Tibial nerve (tissue), 4 donors: ENCODE measurements at places on chromosomes 7 and 10. TPM values are rescaled to one million over a fixed set of nuclear protein-coding genes. Genes with fewer than 3 reads are reported as not detected.

The PDE6C gene
- not detected for total RNA-seq

GRCh38 chr10:62662486-62662885 is 142.0 kb upstream of the ADO start:
- DNase-seq = no peak

DNA sequence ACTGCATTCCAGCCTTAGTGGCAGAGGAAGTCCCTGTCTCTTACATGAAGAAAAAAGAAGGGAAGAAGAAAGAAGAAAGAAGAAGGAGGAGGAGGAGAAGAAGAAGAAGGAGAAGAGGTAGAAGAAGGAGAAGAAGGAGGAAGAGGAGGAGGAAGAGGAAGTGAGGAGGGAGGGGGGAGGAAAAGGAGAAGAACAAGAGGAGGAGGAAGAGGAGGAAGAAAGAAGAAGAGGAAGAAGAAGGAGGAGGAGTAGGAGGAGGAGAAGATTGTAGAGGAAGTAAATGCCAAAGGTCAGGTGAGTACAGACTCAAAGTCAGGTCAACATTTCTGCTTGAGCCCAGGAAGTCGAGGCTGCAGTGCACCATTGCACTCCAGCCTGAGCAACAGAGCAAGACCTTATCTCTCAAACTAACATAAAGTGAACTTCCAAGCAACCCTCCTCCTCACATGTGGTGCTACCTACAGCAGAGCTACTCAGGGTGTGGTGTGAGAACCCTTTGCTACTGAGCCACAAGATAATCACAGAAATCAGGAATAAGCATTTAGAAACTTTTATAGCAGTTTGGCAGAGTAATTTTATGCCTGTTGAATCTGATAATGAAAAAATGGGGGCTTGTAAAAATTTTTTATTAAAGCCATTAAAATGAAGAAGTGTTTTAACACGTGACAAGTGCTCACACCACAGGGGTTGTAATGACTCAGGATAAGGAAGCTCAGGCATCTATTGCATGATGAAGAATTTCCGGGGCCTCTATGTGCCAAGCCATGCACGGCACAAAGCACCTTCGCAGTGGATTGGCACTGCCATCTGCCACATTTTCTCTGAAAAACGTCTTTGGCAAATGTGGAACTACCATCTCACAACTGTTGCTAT is 224.9 kb upstream of the AUTS2 start:
- no peak for DNase-seq

The CDH23 gene
- 20.1 TPM for total RNA-seq

DNA sequence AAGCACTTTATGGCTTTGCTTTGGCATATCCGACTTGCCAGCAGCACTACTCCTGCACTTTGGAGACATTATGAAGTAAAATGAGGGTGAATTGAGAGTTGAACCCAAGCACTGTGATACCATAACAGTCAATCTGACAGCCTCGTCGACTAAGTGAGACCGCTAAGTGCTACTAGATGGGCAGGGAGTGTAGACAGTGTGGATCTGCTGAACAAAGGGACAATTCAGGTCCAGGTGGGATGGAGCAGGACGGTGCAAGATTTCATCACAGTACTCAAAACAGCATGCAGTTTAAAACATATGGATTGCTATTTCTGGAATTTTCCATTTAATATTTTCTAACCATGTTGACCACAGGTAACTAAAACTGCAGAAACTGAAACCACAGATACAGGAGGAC is 20.8 kb upstream of the PRTFDC1 start:
- no peak for DNase-seq

The CYP3A7 gene
- not detected for total RNA-seq

- no peak for DNase-seq
Observed at GRCh38 chr7:4486907-4487306, 195.2 kb upstream of the FOXK1 start.

DNA sequence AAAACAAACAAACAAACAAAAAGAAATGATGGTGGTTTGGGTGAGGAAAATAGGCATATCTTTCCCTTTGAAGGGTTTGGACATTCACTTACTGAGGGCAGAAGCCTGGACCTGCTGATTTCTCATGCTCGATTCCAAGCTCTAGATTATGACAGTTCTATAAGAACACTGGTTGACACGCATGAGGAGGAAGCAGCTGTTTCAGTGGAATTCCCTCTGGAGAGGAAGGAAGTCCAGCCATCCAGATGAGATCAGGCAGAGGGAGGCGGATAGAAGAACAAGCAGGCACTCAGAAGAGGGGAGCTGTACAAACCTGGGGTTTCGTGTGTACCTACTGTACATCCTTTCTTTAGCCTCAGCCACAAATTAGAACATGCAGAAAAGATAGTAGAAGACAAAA is 691.9 kb downstream of the INHBA start:
- DNase-seq = no peak

The HMX2 gene
- not detected for total RNA-seq

- no peak for DNase-seq
Observed at GRCh38 chr10:58909881-58910280, 266.6 kb upstream of the PHYHIPL start.

DNA sequence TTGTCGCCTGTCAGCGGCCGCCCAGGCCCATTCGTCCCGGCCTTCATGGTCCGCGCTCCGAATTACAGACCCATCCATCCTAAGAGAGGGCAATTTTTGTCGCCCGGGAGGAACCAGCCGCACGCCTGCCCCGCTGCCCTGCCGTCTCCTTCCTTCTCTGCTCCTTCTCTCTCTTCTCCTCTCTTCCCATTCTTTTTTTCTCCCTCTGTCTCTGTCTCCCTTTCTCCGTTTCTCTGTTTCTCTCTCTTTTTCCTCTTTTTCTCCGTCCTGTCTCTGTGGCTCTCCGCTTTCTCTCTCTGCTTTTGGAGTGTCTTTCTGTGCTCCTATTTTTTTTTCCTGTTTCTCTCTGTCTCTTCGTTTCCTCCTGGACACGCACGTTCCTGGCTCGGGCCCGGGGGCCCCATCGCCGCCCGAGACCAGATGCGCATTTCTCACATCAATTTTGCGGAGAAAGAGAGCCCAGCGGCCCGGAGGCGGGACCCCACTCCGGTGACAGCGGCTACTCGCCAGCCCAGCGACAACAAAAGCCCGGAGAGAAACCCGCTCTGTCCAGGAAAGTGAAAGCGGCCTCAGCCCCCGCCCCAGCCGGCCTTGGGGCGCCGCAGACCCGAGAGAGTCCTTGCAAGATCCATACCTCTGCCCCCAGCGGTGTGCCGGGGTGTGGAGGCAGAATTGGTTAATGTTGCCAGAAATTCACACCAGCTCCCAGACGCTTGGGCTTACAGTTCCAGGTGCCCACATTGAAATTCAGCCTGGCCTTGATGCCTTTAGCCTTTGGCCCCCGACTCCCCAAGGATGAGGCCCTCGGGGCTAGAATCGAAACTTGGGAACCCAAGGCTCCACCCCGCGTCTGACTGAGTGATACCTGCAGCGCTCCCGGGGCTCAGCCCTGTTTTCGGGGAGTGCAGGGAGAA is 4.1 kb downstream of the LBX1 start:
- DNase-seq = no peak

DNA sequence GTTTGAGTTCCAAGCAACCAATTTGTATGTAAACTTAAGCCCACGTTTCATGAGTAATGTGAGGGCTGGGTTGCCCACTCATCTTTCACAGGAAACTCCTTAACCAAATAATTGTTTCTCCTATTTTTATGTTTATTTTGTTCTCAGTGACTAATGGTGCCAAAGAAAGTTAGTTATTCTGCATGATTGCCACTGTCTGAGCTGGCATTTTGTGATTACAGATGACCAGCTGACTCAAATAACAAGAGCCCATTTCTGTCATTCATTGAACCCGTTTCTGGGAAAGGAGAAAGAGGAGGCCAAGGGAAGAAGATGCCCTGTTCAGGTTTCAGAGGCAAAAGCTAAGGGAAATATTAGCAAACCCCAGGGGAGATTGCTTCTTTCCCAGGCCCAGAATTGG is 186.9 kb upstream of the MYO3A start:
- DNase-seq = no peak

DNA sequence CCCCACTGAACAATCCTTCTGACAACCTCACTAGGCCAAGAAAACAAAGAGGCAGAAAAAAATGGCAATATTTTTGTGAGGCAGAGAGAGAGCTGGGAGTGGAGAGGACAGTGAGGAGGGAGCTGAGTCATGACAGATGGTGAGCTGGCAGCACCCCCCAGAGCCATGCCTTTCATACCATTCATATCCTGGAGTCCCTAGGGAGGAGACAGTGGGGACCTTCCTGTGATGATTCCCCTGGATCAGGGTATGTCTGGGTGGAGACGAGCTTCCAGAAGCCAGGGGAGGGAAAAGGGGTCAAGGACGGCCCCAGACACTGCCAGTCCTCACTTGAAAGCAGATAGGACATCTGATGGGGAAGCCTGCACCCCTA is 160.5 kb downstream of the ADAM12 start:
- DNase-seq = no peak

The PRLHR gene
- total RNA-seq = not detected

GRCh38 chr7:99953649-99954048 is 22.2 kb downstream of the AZGP1 start:
- peak; percentile 20 for DNase-seq

- DNase-seq = no peak
Observed at GRCh38 chr7:41197769-41198168, 505.1 kb downstream of the INHBA start.

DNA sequence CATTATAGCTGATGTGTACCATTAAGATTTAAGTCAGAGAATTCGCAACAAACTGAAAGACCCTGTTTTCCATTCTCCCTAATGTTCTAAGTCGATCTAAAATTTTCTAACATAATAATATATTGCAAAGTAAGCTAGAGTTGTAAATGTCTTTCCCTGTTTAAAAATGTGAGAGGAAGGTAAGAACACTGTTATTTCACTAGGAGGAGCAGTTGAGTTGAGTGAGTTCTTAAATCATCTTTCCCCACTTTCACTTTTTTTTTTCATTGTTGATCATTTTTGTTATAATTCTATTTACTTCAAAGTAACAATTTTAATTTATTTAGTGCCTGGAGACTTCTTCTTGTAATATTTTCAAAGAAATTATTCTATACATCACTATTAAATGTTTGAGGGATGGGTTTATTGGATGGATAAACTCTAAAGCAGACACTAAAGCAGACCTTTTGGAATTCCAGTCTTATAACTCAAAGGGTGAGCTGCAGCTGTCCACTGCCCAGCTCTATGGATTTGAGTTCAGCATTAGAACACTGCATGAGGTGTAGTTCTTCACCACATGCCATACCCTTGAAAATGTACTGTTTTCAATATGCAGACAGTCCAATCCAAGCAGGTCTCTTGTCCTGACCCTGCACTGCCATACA is 181.3 kb upstream of the FZD1 start:
- DNase-seq = no peak

- DNase-seq = peak; percentile 58
Observed at GRCh38 chr10:114271779-114272167, 32.7 kb downstream of the VWA2 start.

The CYP2C19 gene
- total RNA-seq = not detected

DNA sequence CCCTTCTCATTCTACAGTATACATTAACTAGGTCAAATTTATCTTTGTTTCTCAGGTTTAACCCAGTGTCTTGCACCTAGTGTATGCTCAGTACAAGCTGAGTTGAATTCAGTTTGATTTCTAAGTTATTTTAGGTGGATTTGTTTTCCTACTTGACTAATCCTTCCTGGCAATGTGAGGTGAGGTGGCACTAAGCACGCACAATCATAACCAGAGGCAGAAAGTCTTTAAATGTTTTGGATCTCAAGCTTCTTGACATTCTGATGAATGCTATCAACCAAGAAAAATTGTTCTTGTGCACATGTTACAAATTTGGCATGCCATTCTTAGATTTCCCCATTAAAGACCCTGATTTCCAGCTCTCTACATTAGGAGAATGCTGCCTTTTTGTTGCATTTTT is 3.2 kb downstream of the BZW2 start:
- no peak for DNase-seq

The GTPBP10 gene
- 48.1 TPM for total RNA-seq

DNA sequence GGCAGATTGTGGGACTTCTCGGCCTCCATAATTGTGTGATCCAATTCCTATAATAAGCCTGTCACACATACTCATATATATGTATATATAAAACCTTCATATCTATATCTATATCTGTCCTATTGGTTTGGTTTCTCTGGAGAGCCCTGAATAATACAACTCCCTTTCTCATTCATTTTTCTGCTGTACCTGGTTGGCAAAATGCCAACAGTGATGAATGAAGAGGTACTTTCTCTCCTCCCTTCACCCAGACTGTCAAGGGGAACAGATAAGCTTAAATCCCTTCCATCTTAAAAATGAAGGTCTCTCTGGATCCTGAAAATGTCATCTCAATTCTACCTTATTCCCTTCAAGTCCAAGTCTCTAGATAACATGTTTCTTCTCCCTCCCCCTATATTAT is 60.3 kb upstream of the FOXP2 start:
- DNase-seq = no peak

DNA sequence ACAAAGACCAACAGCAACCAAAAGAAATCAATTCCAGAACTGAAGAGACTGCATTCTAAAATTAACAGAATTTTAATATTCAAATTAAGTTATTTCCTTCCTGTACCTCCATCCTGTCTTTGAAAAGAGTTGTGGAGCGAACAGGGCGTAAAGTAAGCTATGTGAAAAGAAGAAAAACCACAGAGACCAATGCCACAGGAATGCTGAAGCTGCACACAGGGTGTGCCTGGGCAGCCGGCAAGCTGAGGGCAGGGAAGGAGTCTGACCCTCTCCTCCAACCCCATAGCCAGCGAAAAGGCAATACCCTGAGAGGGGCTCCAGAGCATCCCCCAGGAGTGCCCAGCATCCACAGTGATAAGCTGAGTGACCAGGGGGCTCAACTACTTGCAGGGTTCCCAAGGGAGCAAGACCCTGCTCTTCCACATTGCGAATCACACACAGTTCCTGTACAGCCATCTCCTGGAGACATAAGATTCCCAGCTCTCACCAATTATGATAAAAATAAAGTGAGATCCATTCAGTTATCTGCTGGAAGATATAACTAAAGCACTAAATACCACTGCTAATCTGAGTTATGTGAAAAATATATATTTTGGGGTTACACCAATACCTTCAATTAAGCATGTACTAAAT is 93.8 kb downstream of the PARD3 start:
- no peak for DNase-seq

DNA sequence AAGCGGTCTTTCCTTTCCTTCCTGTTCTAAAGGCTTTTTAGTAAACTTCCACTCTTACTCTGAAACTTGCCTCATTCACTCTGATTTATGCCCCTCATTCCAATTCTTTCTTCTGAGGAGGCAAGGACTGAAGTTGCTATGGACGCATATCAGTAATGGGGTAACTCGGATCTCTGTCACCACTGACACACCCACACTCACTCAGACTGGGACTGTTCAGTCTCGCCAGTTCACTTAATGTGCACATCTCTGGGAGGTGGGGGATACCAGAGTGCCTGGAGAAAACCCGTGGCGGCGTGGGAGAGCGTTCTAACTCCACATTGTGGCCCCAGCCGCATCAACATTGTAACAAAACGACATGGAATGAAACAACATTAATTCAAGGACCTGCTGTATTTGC is 1139.3 kb upstream of the CELF2 start:
- DNase-seq = no peak

The FKBP6 gene
- total RNA-seq = not detected

The PIP gene
- total RNA-seq = not detected

The OR2A2 gene
- total RNA-seq = not detected

GRCh38 chr7:85324145-85324799 is 137.4 kb upstream of the SEMA3D start:
- no peak for DNase-seq
